ENCODE measurements at places on chromosomes 1 and 21.

DNA sequence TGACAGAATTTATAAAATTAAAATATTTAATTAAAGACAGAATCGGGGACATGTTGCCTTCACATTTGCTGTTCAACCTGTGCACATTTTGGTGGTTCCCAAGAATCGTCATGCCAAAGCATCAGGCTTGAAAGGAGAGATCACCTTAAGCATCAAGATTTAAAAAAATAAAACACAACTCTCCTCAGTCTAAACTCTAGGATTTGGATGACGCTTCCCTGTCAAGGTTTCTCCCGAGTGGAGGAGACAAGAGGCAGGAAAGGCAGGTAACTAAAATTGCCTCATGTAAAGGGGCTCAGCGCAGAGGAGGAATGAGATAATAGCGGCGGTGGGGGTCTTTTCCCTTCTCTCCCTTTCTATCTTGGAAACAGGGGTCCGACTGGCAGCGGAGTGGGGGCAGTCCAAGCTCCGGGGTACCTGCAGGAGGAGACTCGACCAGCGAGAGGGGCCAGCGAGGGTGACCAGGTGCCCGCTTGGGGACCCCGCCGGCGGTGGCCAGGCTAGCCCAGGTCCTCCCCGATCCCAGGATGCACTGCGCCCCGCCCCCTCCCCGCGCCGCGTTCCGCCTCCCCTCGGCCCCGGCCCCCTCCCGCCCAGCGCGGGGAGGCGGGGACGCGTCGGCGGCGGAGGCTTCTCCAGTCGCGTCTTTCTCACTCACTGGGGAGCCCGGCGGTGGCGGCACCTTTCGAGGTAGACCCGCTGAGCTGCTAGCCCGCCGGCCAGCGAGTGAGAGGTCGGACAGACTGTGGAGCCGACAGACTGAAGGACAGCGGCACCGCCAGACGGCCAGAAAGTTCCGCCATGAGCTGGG is at the start of gene FNBP1L:
FNBP1L (plus strand) TSS at position 638 of the 811 bp plus-strand sequence; CDS start at position 802, 164 bp downstream.
- DNase-seq = no peak

- peak; percentile 74 for DNase-seq
Measured at GRCh38 chr1:235866913-235867845, 473 bp upstream of the LYST start.

DNA sequence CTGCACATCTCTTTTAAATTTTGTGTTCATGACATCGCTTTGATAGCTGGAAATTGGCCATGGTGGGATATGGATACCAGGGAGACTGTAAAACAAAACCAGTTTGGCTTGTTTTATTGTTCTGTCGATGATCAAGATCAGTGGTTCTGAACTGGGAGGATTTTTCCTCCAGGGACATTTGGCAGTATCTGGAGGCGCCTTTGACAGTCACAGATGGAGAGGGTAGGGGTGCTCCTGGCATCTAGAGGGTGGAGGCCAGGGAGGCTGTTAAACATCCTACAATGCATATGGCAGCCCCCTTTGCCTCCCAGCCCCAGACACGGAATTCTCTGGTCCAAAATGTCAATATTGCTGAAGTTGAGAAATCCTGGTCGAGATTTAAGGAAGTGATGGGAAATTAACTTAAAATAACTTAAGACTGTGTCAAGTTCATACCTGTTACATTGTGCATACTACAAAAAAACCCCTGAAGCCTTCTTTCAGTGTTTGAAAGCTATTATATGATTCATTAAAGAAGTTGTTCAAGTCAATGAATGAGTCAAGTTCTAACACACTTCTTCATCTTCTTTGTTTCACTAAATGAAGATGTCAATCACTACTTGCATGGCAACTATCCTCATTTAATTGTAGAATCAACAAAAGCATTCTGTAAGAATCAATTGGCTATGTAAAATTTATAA is 150.9 kb downstream of the KCNJ6 start:
- DNase-seq = no peak

GRCh38 chr1:60126723-60127122 is 53.2 kb upstream of the C1orf87 start:
- DNase-seq = no peak

DNA sequence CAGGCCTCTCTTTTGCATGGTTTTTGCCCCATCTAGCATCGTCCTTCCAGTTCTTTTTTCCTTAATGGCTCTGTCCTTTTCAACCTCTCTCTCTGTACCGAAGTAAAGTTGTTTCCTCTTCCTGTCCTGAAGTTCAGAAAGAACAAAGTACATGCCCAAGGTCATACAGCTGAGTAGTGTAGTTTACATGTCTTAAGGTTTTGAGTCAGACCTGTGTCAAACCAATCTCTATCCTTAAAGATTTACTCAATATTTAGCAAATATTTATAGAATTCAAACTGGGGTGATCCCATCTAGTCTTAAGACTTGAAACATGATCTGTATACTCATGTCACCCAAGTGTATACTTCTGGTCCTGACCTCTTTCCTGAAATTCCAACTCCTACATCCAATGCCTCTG is 118.7 kb upstream of the SGIP1 start:
- DNase-seq = no peak

- DNase-seq = no peak
Measured at GRCh38 chr1:54955359-54955758, 25.1 kb upstream of the TMEM61 start.

DNA sequence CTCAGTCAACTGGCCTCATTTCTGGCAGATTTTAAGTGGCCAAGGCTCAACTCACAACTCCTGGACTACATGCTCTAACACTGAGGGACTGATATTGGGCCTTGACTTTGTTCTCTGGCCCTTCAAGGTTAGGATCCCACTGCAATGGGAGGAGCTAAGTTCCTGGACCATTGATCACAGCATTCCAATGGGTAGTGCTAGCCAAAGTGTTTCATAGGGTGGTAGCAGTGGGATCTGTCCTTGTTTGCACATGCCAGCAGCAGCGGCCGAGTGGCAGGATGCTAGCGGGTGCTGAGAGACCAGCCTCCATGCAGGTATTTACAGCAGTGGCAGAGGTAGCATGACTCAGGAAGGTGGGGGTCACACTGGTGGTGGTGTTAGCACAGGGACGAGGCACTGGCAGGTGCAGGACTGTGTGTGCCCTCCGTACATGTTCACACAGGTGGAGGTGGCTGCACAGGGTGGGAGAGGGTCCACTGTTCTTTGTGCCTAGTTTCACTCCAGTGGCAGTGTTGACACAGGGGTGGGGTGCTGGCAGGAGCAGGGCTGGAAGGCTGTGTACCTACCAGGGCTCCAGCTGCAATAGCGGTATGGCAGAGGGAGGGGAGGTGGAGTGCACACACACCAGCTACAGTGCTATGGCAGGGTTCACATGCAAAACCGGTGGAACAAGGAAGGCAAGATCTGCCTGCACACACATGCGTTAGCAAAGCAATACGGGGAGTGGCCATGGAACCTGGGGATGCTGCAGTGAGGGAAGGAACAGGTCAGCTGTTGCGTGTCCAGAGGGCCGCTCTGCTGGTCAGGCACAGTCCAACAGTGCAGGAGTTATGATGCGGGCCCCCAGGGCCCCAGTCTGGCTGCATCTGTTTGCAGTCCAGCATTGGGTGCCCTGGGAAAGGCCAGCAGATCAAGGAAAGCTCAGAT is 51.7 kb downstream of the COL24A1 start:
- DNase-seq = no peak

GRCh38 chr1:19650416-19651140 is 6.5 kb downstream of the NBL1 start:
- no peak for DNase-seq

DNA sequence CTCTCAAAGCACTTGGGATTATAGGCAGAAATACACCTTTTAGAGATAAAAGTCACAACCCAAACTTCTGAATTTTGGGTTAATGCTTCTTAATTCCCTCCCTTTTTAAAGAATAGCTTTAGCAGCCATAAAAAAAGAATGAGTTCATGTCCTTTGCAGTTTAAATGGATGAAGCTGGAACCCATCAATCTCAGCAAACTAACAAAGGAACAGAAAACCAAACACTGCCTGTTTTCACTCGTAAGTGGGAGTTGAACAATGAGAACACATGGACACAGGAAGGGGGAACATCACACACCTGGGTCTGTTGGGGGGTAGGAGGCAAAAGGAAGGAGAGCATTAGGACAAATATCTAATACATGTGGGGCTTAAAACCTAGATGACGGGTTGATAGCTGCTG is 55.8 kb downstream of the SLC27A3 start:
- DNase-seq = no peak

GRCh38 chr1:33354707-33355316 is 33.9 kb upstream of the A3GALT2 start:
- no peak for DNase-seq

DNA sequence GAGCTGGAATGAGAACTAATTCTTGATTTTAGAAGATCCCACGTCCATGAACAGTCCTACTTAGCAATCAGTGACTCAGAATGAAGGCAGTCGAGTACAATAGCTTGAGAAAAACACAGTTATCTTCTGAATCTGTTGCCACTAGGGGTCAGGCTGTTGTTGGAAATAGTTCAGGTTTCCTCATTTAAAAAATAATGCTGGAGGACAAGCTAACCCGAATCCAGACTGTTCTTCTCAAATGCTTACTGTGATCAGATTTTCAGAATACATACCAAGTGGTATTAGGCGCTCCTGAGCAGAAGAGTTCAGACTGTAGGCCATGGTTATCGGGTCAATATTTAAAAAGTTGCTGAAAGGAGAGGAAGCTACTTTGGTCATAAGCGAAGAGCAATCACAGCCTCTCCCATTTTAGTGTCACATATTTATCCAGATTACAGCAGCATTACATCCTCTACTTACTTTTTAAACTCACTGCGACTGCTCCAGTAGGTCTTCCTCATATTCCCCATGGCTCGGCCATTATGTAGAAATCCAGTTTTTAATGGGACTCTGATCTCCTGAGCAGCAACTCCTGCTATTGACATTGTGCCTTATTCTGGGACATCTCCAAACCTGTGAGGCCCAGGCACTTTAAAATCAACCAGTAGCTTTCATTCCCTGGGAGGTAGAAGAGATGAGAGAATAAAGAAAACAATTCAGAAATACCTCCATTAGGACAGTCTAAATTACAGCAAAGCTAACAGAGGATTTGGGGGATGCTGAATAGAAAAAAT is 10.9 kb downstream of the ERRFI1 start:
- no peak for DNase-seq

DNA sequence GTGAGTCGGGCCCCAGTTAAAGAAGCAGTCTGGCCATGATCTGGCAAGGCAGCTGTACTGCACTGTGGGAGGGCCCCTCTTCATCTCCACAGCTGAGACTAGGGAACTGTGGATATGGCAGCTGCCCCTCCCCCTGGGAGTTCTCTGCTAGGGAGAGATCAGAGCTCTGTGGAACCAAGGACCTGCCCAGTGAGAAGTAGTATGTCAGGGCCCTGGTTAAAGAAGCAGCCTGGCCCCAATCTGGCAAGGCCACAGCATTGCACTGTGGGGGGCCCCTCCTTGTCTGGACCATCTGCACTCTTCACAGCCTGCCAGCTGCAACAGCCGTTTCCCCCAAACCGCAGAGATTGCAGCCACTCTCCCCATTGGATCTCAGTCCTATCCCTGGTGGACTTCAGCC is 208.5 kb downstream of the DNAH14 start:
- no peak for DNase-seq

- no peak for DNase-seq
Measured at GRCh38 chr1:233487408-233487807, 126.5 kb upstream of the KCNK1 start.

DNA sequence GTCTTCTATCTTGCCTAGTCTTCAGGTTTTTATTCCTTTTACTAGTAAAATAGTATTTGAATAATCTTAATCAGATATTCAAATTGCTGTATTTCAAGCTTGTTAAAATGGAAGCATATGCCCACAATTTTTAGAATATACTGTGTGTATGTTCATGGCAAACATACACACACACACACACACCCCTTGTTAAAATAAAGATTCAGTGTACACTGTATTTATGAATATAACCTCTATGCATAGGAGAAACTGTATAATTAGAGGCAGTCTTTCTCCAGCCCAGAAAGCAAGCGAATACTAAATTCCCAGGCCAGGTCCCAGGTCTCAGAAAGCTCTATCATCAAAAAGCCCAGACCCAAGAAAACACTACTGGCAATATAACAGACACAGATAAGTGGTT is 57.8 kb downstream of the JAK1 start:
- no peak for DNase-seq

DNA sequence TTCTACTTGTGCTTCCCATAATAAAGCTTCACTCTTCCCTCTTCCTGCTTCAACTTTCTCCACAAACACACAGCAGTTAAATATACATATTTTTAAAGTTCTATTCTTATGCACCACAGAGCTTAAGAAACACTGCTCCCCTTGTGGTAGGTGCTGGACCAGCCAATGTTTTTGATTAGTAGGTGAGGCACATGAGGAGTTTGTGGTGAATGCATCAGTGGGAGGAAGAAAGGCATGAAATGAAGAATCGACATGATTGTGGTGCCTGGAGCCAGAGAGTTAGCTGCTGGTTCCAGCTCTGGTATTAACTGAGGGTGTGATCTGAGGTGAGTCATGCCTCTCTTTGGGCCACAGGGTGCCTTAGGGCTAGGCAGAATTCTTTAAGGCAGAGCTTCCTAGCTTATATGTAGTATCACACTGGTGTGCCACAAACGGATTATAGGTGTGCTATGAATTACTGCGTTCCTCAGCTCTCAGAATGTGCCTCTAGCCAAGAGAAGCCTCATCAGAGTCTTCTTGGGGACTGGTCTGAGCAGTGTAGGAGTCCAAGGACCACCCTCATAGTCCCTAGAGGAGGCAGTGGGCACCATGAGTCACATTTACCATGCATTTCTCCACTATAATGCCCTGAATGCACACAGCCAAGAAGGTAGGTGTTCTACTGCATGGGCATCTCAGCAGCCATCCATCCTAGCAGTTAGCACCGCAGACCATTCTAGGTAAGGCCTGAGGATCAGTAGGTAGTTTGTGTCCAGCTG is 97.4 kb upstream of the SGIP1 start:
- no peak for DNase-seq

DNA sequence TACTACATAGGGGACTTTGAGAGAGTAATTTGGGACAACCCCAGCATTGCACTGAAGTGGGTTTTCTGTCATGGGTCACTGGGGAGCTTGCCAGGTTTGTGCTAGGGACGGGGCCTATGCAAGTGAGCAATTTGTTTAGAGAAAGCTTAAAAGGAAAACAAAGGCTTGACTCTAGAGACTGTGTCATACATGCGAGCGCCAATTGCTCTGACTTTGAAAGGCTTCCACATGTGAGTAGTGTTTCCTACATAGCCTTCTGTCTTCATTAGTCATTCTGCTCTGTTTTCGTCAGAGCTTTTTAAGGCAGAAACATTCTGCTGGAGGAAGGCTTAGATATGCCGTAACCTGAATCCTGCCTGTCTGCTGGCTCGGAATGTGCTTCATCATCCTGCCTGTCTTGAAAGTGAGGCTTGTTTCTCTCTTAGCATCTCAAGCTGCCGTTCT is 28.4 kb downstream of the TRIM45 start:
- no peak for DNase-seq

- DNase-seq = no peak
Measured at GRCh38 chr1:10724948-10725847, 71.2 kb downstream of the CASZ1 start.

DNA sequence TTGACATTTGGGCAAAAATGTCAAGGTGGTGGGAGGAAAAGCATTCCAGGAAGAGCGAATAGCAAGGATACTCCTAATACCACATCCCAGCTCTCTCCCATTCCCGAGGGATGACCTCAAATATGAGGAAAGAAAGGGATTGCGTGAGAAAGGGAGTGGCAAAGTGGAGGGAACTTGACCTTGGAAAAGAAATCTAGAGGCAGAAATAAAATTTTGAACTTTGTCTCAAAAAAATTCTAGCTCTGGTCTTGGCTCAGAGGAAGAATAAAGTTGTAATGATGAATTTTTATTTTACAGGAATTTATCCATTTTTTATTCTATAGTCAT is 127.8 kb downstream of the TBX19 start:
- DNase-seq = no peak
